ENCODE measurements at places on chromosomes 7 and 10. TPM values are rescaled to one million over a fixed set of nuclear protein-coding genes. Genes with fewer than 3 reads are reported as not detected.

PNLIP gene
- not detected for total RNA-seq

DMBT1 gene
- total RNA-seq = not detected

CFAP70 gene
- 0.78 TPM for total RNA-seq

ATOH7 gene
- total RNA-seq = 0.37 TPM

ZPBP gene
- not detected for total RNA-seq

FAM131B gene
- total RNA-seq = 0.31 TPM

ADGRA1 gene
- total RNA-seq = not detected

DNA sequence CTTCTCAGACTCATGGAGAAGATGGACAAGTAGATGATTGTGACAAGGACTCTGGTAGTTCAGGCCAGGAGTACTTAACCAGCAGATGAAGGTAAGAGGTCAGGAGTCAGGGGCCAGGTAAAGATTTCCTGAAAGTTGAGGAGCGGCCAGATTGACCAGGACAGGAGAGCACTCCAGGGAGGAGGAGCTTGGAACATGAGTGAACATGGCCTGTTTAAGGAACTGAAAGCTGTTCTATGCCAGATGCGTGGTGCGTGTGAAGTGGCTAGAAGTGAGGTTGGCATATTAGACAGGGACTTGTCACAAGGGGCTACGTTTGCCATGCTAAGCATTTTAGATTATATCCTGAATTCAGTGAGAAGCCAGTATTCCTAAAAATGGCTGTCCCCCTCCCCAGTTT, 157.2 kb downstream of the WNT2 start:
- DNase-seq = no peak

DNA sequence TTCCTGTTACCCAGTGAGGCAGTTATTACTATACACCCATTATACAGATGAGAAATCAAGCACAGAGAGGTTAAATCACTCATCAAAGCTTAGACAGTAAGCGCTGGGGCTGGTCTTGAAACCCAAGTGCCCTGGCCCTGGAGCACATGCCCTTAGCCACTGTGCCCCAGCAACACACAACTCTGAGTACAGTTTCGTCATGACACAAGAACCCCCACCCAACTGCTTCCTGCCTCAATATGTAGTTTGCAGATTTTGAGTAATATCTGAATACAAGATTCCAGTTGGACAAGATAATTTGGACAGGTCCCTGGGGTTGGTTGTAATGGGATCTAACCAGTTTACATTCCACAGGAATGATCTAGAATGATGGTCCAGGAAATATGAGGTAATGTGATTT, 62.8 kb downstream of the SH3PXD2A start:
- no peak for DNase-seq

- no peak for DNase-seq
These were observed 1060.3 kb upstream of the CELF2 start for GRCh38 chr10:9957351-9957750.

DNA sequence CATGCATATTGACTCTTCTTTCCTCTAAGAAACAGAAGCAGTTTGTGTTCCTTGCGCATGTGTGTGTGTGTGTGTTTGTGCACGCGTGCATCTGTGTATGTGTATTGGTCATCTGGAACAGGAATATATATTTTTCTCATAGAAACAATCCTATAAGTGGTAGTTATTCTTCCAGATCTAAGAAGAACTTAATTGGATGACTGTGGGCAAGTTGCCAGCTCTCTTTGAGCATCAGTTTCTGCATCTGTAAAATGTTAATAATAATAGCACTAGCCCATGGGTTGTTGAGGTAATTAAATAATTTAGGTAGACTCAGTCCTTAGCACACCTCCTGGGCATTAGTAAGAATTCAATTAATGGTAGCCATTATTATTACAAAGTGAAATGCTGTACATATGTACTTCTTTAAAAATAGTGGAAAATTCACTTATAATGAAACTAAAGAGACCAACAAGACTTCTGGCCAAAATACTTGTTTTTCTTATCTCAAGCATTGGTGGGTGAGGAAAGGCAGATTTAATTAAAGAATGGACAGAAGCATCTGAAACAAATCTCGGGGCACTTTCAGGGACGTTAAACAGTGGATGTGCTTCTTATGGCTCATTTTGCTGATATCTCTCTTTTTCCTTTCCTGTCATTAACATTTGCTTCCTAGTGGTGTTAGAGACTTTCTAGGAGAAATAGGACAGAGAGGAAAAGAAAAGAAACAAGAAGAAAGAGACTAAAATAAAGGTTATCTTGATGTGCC, 124.9 kb upstream of the HABP2 start:
- DNase-seq = no peak

DNA sequence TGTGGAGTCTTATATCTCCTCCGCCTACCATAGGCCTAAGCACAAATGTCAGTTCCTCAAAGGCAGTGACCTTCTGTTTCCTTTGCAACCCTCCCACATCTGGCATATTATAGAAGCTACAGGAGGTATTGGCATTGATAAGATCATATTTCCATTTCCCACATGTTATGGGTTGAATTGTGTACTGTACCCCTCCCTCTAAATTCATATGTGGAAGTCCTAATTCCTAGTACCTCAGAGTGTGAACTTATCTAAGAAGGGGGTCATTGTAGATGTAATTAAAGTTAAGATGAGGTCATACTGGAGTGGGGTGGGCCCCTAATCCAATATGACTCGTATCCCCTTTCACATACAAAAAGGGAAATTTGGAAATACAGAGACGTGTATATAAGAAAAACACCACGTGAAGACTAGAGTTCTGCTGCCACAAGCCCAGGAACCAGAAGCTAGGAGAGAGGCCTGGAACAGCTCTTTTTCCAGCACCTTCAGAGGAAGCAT, 6.1 kb upstream of the LAMB4 start:
- DNase-seq = no peak

GRCh38 chr7:87038993-87039690, 20.3 kb downstream of the ELAPOR2 start:
- no peak for DNase-seq

DNA sequence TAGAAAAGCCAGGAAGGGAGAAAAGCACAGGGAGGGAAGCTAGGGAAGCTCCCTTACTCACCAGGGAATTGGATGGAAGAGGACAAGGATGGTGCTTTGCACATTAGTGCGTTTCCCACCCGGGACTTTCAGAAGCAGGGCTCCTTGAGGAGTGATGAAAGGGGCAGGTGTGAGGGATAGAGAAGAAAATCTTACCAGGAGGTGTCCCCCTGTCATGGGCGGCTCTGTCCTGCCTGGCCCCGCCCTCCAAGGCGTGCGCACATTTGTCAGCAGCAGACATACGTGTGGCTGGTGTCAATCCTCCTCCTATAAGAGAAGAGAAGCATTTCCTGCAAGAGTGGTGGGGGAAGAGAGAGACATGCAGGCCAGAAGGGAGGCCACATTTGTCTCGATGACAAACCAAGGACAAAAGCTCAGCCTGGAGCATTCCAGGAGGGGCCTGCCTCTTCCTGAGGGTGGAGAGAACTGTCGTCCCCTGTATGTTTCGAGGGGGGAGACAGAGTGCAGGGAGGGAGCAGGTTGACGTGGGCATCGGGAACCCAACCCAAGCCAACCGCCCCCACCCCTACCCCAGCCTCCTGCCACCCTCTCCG, 47.4 kb upstream of the COMTD1 start:
- no peak for DNase-seq

- DNase-seq = peak; percentile 57
These were observed 28.1 kb downstream of the COL13A1 start for GRCh38 chr10:69829775-69830174.

GRCh38 chr10:116253716-116254115, 19.3 kb downstream of the GFRA1 start:
- DNase-seq = no peak

DNA sequence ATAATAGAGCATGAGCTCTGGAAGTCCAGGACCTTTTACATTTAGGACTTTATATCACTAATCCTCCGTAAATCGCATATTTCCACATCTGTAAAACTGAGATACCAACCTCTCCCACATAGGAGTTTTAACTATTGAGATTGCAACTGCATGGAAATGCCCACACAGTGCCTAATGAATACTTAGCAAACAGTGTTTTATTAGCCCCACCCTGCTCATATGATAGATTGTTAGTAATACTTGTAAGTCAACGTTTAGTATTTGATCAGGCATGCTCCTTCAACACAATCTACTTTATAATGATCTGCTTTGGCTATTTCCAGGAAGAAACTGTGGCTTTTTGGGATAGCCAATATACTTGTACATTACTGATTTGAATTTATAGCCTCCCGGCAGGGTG, 8.5 kb downstream of the PDZD8 start:
- DNase-seq = no peak

GRCh38 chr10:100979791-100980272, 7.5 kb downstream of the MRPL43 start:
- no peak for DNase-seq

GRCh38 chr10:77001206-77001605, 636.4 kb downstream of the KCNMA1 start:
- DNase-seq = no peak
